ENCODE measurements at places on chromosomes 2 and 18. TPM values are rescaled to one million over a fixed set of nuclear protein-coding genes. Genes with fewer than 3 reads are reported as not detected.
A peak's percentile ranks its signal among the peaks of the same experiment; 100 is the strongest.

Gene SKOR2
- not detected for total RNA-seq

- no peak for DNase-seq
Observed at GRCh38 chr2:21820271-21820670, 696.5 kb downstream of the TDRD15 start.

GRCh38 chr18:49050452-49050851 is 99.7 kb upstream of the SMAD7 start:
- DNase-seq, result no peak

DNA sequence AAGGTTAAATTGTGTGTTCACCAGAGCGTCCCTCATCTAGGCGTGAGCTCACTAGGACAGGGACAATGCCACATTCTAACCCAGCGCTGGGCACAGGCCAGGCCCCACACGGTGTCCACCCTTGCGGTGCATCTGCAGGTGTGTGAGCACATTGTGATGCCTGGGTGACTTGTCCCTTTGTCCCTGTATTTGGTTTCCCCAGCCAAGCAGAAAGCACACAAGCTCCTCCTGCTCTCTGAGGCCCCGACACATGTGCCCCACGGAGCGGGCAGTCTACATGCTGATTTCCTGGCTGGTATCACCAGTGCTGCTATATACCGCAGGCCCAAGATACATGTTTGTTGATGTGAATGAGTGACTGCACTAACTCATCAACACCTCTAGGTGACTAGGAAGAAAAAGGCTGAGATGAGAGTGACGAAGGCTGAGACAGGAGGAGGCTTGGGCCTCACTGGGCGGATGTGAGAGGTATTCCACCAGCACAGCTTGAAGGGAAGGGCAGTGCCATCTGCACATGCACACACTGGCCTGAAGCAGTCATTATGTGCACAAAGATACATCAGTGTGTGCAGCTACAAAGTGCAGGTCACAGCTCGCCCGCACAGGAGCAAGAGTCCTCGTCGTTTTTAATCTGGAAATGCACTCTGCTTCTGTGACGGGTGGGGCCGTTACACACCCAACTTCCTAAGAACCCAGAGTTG is 205.9 kb downstream of the EIPR1 start:
- no peak for DNase-seq

Gene ELAC1
- total RNA-seq, result 5.3 TPM

Gene SNTG2
- total RNA-seq, result 0.38 TPM

DNA sequence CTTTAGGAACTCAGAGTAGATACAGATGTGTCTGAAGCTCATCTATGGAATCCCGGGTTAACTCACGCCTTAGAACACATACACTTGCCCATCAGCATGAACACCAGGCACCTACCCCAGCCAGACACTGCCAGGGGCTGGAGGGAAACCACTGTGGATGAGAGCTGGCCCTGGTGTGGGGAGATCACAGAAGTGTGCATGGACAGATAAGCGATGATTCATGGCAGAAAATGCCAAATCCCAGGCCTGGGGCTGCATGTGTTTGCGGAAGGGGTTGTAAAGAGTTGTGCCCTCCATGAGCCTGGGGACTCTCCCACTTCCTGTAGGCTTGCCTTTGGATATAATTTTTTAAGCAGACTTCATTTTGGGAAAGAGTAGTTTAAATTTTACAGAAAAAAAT is 193.4 kb downstream of the FHOD3 start:
- DNase-seq, result no peak

Gene MTX2
- 29.9 TPM for total RNA-seq

Gene PLGLB1
- 5.6 TPM for total RNA-seq

Gene CABYR
- total RNA-seq, result 0.48 TPM

- no peak for DNase-seq
Observed at GRCh38 chr2:241546771-241547498, 11.6 kb upstream of the BOK start.

DNA sequence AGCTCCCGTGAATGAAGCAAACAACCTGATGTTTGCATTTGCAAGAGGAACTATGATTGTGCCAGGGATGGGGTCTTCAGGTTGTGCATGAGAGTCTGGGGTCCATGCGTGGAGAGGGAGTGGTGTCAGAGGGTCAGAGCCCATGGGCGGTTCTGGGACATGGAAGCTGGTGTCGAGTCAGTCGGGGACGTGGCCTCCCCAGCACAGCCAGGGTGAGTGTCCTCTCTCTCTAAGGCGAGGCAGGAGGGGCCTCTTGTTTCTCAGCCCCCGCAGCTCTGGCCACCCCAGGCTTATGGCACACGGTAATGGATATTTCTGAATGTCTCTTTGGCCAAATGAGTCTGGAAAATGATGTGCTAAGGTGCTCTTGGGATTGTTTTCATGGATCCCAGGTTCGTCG is 118.6 kb downstream of the RTP5 start:
- no peak for DNase-seq

Gene TLX2
- total RNA-seq, result 0.17 TPM

DNA sequence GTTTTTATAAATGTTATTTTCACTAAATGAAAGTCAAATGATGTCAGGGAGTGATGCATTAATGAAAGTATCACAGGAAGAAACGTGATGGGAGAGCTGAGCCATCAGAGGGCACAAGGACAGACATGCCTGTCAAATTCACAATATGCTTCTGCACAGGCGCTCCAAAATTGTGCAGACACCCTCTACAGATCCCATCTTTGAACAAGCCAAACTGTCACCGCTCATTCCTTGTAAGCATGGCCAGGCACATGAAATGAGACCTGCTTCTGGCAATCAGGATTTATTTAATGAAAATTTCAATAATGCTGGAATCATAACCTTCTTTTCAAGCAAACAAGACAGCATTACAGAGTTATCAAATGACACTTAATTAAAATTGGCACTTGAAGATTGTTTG is 20.4 kb upstream of the FSHR start:
- no peak for DNase-seq

DNA sequence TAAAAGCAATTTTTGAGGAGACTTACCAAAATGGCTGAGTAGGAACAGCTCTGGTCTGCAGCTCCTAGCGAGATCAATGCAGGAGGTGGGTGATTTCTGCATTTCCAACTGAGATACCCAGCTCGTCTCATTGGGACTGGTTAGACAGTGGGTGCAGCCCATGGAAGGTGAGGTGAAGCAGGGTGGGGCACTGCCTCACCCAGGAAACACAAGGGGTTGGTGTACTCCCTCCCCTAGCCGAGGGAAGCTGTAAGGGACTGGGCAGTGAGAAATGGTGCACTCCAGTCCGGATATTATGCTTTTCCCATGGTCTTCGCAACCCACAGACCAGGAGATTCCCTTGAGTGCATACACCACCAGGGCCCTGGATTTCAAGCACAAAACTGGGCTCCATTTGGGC is 419.0 kb downstream of the NUP35 start:
- peak; percentile 60 for DNase-seq

Gene VWC2L
- not detected for total RNA-seq

GRCh38 chr2:231923010-231923344 is 3.2 kb downstream of the NPPC start:
- DNase-seq, result no peak

- DNase-seq, result no peak
Observed at GRCh38 chr2:11320698-11321492, 23.5 kb downstream of the ROCK2 start.

DNA sequence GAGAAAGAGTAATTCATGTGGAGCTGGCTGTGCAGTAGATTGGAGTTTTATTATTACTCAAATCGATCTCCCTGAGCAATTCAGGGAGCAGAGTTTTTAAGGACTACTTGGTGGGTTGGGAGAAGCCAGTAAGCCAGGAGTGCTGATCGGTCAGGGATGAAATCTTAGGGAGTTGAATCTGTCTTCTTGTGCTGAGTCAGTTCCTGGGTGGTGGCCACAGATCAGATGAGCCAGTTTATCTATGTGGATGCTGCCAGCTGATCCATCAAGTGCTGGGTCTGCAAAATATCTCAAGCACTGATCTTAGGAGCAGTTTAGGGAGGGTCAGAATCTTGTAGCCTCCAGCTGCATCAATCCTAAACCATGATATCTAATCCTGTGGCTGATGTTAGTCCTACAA is 17.0 kb upstream of the UGT1A8 start:
- no peak for DNase-seq

- no peak for DNase-seq
Observed at GRCh38 chr2:221501210-221501882, 70.8 kb downstream of the EPHA4 start.

- DNase-seq, result no peak
Observed at GRCh38 chr2:104744537-104744936, 109.4 kb upstream of the POU3F3 start.

DNA sequence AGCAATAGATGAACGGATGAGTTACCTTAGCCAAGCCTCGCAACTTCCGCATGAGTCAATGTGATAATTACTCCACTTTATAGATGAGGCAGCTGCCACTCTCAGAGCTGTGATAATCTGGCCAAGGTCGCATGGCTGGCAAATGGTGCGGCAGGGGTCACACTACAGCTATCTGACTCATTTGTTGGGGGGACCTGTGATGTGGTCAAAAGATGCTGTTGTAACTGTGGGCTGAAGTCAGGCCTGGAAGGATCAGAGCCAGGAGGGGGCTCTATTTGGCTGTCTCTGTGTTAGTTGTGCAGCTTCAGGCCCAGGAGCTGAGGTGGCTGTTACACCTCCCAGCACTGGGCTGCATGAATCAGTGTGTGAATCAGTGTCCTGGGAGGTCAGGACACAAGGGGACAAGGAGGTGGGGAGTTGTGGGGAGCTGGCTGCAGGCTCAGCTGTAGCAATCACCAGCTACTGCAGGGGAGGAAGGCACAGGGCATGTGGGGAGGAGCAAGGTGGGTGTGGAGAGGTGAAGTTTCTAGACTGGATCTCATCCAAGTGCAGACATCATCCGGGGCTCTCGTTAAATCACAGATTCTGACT is 33.1 kb downstream of the NGEF start:
- peak; percentile 70 for DNase-seq

Gene RBM45
- 18.3 TPM for total RNA-seq

DNA sequence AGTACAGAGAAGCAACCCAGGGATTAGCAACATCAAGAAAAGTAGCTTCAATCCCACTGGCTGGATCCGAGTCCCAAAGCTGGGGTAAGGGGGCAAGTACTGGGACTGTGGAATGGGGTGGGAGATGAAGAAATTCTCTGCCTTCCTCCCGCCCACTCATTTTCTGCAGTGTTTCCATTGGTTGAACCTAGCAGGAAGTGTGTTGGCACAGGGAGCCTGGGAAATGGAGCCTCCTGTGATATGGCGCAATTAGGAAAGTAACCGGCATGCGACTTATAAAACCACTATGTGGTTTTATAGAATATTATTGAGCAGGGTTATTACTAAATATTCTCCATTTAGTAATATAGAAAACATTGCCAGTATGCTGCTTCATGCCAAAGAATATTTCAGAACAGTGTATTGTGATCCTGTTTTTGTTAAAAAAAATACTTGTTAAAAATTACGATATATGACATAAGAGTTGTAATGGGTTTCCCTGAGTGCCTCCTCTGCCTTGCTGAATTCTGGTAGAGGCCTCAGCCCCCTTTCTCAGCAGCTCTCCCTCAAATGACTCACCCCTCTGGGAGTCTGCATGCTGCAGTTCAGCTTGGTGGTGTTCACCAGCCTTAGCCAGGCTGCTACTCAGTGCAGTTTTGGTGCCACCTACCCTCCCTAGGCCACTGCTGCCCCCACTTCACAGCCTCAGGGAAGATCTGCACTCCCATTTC is 60.5 kb downstream of the HK2 start:
- no peak for DNase-seq

Gene CHRND
- total RNA-seq, result not detected

Gene CNGA3
- 3.4 TPM for total RNA-seq

- DNase-seq, result no peak
Observed at GRCh38 chr2:60675301-60675700, 80.8 kb upstream of the PAPOLG start.

GRCh38 chr2:238391042-238391689 is 35.6 kb upstream of the ASB1 start:
- no peak for DNase-seq

DNA sequence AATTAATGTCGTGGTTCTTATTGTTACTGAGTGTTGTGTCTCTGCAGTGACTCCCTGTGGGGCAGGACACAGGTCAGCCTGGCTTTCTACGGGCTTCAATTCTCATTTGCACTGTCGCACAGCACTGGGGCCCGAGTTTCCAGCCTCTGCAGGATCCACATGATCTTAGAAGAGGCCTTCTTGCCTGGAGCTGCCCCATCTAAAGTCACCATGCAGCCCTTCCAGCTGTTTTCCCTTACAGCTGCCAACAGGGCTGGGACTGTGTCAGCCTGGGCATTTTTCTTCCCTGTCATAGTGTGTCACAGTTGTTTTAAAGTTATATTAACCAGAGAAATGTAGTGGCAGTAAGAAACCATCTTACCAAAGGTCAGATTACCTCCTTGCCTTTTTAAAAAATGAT is 27.0 kb downstream of the FHL2 start:
- no peak for DNase-seq

Gene HES6
- 25.7 TPM for total RNA-seq

GRCh38 chr2:102187496-102188150 is 800 bp downstream of the IL1RL2 start:
- DNase-seq, result peak; percentile 73

Gene NYAP2
- total RNA-seq, result not detected

GRCh38 chr18:41343808-41344207 is 611.2 kb upstream of the PIK3C3 start:
- no peak for DNase-seq

Gene DUSP19
- total RNA-seq, result 9.3 TPM

- no peak for DNase-seq
Observed at GRCh38 chr2:157827377-157827776, 48.8 kb downstream of the ACVR1 start.

Gene TMEM131
- total RNA-seq, result 67.7 TPM

Gene SULT1C4
- total RNA-seq, result 0.43 TPM

- DNase-seq, result peak; percentile 89
Observed at GRCh38 chr2:64873472-64873924, 115.7 kb upstream of the SLC1A4 start.

DNA sequence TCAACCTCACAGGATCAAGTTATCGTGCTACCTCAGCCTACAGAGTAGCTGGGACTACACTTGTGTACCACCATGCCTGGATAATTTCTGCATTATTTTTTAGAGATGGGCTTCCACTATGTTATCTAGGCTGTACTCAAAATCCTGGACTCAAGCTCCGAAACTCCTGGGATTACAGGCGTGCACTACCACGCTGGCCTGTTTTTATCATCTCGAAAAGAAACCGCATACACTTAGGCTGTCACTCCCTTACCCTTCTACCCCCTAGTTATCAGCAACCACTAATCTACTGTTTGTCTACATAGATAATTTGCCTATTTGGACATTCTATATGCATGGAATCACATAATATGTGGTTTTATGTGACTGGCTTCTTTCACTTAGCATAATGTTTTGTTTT is 8.5 kb upstream of the PUM2 start:
- no peak for DNase-seq

Gene MRPS9
- 22.6 TPM for total RNA-seq

Gene PECR
- total RNA-seq, result 19.6 TPM

Gene CFC1
- 0.69 TPM for total RNA-seq

Gene ZNF396
- total RNA-seq, result 2.7 TPM

Gene BOD1L2
- not detected for total RNA-seq

Gene IGFBP2
- 62.1 TPM for total RNA-seq

GRCh38 chr18:13136056-13136903 is 82.3 kb upstream of the LDLRAD4 start:
- peak; percentile 57 for DNase-seq
